ENCODE measurements at places on chromosomes 7 and 10.

DNA sequence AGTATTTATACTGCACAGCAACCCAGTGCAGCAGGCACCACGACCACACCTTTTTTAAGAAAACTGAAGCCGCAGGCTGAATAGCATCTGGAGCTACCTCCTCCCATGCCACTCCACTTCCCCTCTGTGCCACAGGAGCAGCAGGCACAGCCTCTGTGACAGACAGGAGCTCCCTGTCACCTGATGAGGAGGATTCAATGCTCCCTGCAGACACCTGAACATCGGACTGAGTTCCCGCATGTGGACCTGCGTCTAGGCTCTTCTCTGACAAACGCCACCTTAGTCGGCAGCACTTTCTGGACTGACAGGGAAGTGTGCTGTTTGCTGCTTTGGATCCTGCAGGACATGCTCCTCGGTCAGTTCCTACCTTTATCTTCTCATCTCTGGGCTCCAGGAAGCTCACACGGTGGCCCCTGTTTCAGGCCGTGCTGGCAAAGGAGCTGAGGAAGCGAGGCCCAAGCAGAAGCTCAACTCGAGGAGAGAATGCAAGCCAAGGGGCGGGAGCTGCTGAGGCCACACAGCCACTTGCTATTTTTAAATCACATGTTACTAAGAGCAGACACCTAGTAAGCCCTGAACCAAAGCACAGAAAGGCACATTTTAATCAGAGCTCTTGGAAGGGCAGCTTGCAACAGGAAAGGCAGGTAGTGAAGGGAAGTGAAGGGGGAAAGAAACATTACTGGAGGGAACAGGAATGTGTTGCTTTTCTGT lies 56.6 kb downstream of the VOPP1 start:
- no peak for DNase-seq

- DNase-seq = no peak
Measured at GRCh38 chr10:84196941-84197340, 2.6 kb downstream of the CDHR1 start.

DNA sequence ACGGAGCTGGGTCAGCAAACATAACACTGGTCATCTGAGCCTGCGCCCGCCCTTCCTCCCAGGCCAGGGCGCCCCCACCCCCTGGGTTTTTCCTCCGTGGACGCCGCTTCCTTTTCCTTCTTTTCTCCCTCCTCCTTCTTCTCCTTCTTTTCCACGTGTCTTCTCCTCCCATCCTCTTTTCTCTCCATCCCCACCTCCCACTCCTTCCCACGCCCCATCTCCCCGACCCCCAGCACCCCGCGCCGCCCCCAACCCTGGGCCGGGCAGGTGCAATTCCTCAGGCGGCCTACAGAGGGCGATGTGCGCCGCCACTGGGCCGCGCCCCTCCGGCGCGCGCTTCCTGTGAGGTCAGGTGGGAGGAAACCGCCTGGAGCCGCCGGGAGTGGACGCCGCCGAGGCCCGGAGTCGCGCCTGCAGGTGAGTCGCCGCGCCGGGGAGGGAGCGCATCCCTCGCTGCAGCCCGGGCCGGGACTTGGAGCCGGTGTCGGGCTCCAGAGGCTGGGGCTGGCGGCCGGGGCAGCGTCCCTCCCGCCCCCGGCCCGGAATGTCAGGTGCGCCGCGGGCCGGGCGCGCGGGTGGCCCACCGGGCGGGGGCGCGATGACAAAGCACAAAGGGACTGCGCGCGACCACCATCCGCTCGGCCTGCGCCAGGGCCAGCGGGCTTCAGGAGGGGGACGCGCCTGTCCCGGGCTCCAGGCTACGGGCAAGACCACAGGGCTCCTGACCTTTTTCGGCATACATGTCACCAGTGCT lies at the start of gene FAM241B:
FAM241B (plus strand) TSS at position 351 of the 754 bp plus-strand sequence. CDS start 1,497 bp downstream, outside the sequence.
- peak; percentile 76 for DNase-seq

DNA sequence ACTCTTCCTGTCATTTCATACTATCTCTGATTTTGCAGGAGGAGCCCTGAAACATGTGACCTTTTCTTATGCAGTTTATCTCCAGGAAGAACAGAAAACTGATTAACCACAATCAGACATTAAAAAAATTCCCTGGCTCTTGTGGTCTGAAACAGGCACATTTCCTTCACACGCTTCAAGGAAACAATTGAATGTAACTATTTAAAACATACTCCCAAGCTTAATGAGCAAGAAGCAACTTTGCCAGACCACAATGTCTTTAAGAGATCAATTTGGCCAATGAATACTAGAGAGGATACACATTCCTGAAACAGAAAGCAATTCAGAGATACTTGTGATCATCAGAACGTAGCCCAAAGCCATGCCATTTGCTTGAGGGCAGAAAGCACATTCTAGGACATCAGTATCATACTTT lies 65.8 kb downstream of the PIP4K2A start:
- peak; percentile 57 for DNase-seq

DNA sequence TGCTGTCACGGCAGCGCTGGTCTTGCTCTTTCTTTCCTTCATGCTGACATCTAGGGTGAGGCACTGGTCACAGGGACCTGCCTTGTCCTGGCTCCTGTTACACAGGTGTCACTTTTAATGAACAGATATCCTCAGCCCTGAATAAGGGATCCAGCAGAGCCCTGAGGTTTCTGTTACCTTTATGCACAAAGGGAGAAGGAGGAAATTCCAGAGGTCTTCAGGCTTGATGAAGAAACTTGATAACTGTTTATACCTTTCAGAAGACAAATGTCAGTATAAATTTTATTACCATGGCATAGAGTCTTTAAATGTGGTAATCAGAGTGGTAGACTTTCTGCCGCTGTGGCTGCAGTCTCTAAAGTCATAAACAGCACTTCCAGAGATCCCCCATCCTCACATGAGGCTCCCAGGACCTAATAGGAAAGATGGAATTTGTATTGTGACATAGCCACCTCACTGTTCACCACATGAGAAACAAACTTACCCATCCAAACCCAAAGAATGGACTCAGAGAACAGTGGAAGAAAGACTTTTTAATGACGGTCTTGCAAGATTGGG lies 2.7 kb downstream of the LRRC27 start:
- DNase-seq = no peak

DNA sequence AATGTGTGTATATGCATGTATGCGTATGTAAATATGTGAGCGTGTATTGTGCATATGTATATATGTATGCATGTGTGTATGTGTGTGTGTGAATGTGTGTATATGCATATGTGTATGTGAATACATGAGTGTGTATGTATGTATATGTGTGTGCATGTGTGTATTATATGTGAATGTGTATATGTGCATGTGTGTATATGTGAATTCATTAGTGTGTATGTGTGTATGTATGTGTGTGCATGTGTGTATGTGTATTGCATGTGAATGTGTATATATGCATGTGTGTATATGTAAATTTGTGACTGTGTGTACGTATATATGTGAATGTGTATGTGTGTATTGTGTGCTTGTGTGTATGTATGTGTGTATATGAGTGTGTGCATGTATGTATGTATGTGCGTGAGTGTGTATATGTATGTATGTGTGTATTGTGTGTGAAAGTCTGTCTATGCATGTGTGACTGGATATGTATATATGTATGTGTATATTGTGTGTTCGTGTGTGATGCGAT lies 455.9 kb downstream of the TYW1 start:
- no peak for DNase-seq

- DNase-seq = peak; percentile 93
Measured at GRCh38 chr7:101166909-101167644, 1.7 kb upstream of the VGF start.

DNA sequence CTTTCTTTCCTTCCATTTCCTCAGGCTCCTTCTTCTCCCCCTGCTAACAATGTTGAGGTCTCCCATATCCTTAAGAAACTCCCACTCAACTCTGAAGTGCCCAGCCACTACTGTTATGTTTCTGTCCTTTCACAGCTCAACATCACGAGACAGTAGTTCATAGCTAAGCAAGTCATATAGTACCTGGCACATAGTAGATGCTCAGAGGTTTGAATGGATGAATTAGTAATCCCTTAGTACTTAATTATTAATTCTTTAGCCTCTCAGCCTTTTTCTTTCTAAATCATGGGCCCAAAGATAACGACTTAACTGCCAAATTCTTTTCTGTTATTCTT lies 22.6 kb downstream of the CSGALNACT2 start:
- no peak for DNase-seq

DNA sequence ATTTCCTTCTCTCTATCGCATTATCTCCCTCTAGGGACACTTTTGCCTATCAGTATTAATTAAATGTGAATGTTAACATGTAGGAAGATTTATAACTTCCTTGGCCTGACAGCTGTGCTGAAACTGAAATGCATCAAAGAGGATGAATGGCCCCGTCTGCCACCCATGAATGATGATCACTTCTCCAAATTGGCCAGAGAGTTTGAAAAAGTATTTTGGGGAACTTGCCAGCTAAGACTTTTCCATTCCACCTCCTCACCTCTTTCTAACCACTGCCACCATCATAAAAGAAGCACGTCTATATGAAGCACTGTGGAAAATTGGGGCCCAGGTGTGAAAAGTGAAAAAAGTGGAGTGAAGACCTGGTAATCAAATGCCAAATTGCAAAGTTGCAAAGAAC lies 25.4 kb upstream of the ST8SIA6 start:
- DNase-seq = no peak

GRCh38 chr10:70880077-70880534 lies 8.3 kb downstream of the PCBD1 start:
- peak; percentile 83 for DNase-seq

- DNase-seq = peak; percentile 95
Measured at GRCh38 chr7:100545360-100546128, 6.5 kb downstream of the AGFG2 start.

DNA sequence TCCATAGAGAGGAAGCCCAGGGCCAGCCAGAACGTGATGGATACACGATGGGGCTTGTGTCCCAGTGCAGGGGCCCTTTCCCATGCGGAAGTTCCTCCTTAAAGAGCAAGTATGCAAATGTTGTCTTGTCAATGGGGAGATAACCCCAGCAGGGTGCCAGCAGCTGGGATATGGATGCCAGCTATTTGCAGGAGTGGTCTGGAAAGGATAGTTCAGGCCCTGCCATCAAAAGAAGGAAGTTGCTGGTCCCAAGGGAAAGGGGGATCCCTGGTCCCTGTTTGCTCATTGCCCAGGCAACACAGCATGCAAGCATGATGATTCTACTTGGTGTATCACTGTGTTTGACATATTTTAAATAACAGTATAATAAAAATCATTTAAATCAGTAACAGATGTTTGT lies 73.1 kb upstream of the HECW1 start:
- peak; percentile 94 for DNase-seq

DNA sequence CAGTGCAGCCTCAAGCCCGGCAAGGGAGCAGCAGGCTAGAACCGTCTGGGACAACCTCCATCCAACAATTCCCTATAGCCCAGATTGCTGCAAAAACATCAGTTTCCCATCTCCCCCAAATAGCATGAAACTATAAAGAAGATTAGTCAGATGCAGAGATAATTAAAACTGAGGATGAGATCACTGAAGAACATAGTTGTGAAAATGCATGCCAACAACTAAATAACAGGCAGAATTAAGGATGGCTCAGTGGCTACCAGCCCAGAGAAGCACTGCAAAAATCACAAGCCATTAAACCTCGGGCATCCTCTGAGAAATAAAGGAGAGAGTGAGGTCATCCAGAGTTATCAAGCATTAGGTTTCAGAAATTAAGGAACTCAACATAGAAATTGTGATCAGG lies 427.1 kb downstream of the TNS3 start:
- DNase-seq = no peak

GRCh38 chr10:90857635-90858460 lies at the start of gene HTR7:
Gene HTR7, minus strand, starts transcription at chr10:90858039. Its CDS starts 368 bp downstream, at chr10:90857671.
- peak; percentile 75 for DNase-seq

DNA sequence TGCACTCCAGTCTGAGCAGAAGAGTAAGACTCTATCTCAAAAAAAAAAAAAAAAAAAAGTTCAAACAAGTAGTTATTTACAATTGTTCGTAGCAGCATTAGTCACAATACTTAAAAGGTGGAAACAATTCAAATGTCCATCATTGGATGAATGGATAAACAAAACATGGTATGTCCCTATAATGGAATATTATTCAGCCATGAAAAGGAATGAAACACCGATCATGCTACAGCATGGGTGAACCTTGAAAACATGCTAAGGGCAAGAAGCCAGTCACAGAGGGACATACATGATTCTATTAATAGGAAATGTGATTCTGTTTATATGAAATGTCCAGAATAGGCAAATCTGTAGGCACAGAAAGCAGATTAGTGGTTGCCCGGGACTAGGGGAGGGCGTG lies 15.9 kb downstream of the DOCK1 start:
- DNase-seq = no peak

DNA sequence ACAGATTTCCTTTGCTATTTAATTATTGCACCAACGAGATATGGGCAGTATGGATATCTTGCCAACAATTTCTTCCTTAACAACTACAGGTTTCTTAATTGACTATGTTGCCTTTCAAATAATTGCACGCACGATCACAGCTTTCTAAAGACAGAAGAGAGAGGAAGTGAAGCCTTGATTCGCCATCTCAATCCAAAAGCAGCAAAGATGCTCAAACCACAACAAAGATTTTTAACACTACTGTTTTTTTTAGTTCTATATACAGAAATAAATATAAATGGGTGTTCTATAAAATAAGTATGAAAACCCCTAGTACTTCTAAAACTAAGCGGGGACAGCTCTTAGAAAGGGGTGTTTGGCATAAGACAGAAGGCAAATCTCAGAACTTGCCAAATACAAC lies 251.3 kb downstream of the SFMBT2 start:
- no peak for DNase-seq

DNA sequence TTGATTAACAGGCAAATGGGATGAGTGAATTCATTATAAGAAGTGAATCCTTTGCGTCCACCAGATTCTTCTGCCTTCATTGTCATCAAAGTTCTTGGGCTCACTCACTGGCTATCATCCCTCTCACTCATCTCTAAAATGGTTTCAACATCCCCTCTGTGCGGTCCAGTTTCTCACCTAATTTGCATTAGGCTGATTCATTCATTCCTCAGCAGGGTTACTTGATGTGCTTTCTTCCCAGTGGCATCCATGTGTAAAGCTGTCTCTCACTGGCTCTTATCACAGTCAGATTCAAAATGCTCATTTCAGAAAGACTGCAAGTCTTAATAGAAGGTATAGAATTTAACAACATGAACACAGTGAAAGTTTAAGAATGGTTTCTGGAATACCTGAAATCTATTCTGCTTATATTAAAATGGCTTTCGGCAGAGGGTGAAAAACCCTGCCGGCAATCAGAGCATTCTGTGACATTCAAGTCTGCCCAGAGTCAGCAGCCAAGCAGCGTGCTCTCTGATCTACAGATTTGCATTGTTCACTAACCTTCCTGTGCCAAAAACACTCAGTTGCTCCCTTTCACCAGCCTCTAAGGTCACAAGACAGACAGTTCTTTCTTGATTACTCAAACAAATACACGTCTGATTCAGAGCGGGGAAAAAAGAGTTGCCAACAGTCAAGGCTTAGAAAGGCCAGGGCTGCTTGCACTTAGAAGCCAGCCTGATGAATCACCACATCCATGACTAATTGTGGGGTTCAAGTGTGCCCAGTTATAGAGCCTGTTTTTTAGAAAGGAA lies 106.7 kb downstream of the TES start:
- peak; percentile 88 for DNase-seq

GRCh38 chr7:83697804-83698530 lies 49.0 kb upstream of the SEMA3E start:
- no peak for DNase-seq

- peak; percentile 17 for DNase-seq
Measured at GRCh38 chr10:45154502-45154901, 153.8 kb downstream of the ZNF22 start.
